ENCODE measurements at places on chromosomes 3 and 15. TPM values are rescaled to one million over a fixed set of nuclear protein-coding genes. Genes with fewer than 3 reads are reported as not detected.

Gene REC114
- not detected for total RNA-seq

Gene RBM6
- 36.3 TPM for total RNA-seq

Gene ARGFX
- not detected for total RNA-seq

Gene HHATL
- not detected for total RNA-seq

Gene RGMA
- total RNA-seq, result under 0.01 TPM

Gene IL16
- total RNA-seq, result 0.19 TPM

Gene CLDN11
- total RNA-seq, result 277 TPM

Gene PLA2G4E
- total RNA-seq, result not detected

Gene ZNF385D
- 0.27 TPM for total RNA-seq

Gene SENP8
- total RNA-seq, result 1.1 TPM

Gene NUP210
- total RNA-seq, result 0.28 TPM

Gene HCN4
- total RNA-seq, result not detected

Gene NOX5
- under 0.01 TPM for total RNA-seq

Gene ARHGAP31
- 23.5 TPM for total RNA-seq

Gene ONECUT1
- not detected for total RNA-seq

Gene SPINK8
- not detected for total RNA-seq

Gene FMN1
- 0.56 TPM for total RNA-seq

Gene CFAP161
- 0.63 TPM for total RNA-seq

Gene DUOX2
- not detected for total RNA-seq

Gene ADCY5
- not detected for total RNA-seq

Gene KIF23
- total RNA-seq, result 18.1 TPM

Gene WDR72
- not detected for total RNA-seq

Gene TMC3
- total RNA-seq, result not detected

Gene SMCO1
- not detected for total RNA-seq

Gene A4GNT
- total RNA-seq, result not detected

Gene C3orf22
- total RNA-seq, result not detected

Gene PLAAT1
- total RNA-seq, result 0.45 TPM

Gene KATNBL1
- 42.8 TPM for total RNA-seq

Gene SUSD5
- total RNA-seq, result 1.9 TPM

Gene TRH
- not detected for total RNA-seq

Gene SLC2A2
- not detected for total RNA-seq

Gene KCNAB1
- total RNA-seq, result 0.63 TPM

Gene IL20RB
- total RNA-seq, result 0.54 TPM

Gene RASGRP1
- 0.85 TPM for total RNA-seq

Gene RAP2B
- total RNA-seq, result 19.8 TPM

Gene CA12
- 4.0 TPM for total RNA-seq

Gene GRK7
- under 0.01 TPM for total RNA-seq

Gene MYO5C
- total RNA-seq, result 7.0 TPM

Gene SLC12A1
- total RNA-seq, result not detected

Gene ERICH6
- not detected for total RNA-seq

Gene ABTB1
- total RNA-seq, result 10.4 TPM

Gene CRABP1
- total RNA-seq, result not detected

Gene ASB14
- total RNA-seq, result not detected

Gene RPL4
- total RNA-seq, result 1,891 TPM

Gene TCF12
- total RNA-seq, result 62.6 TPM

Gene MST1R
- total RNA-seq, result 0.54 TPM

Gene CSTA
- 0.66 TPM for total RNA-seq

Gene DYNLT2B
- 12.4 TPM for total RNA-seq

Gene ITIH4
- total RNA-seq, result 0.38 TPM

Gene TMEM40
- total RNA-seq, result not detected

Gene LRRN1
- not detected for total RNA-seq

Gene LIPH
- 2.5 TPM for total RNA-seq

Gene SLC25A36
- 91.2 TPM for total RNA-seq

Gene MYZAP
- 4.2 TPM for total RNA-seq

Gene TRPC1
- 8.5 TPM for total RNA-seq

Gene ACOX2
- total RNA-seq, result 4.0 TPM

Gene PTH1R
- 0.18 TPM for total RNA-seq

Gene RBP2
- not detected for total RNA-seq
